Upper lobe of left lung (tissue), 6 donors: ENCODE measurements at places on chromosomes 2 and 18. TPM values are rescaled to one million over a fixed set of nuclear protein-coding genes. Genes with fewer than 3 reads are reported as not detected.

MATN3 gene
- total RNA-seq, result 11.6 TPM

PDE11A gene
- total RNA-seq, result 0.33 TPM

MAB21L4 gene
- 26.9 TPM for total RNA-seq

APOB gene
- total RNA-seq, result 1.1 TPM

GRCh38 chr2:111967018-111967417 lies 68.6 kb downstream of the MERTK start:
- no peak for DNase-seq

DNA sequence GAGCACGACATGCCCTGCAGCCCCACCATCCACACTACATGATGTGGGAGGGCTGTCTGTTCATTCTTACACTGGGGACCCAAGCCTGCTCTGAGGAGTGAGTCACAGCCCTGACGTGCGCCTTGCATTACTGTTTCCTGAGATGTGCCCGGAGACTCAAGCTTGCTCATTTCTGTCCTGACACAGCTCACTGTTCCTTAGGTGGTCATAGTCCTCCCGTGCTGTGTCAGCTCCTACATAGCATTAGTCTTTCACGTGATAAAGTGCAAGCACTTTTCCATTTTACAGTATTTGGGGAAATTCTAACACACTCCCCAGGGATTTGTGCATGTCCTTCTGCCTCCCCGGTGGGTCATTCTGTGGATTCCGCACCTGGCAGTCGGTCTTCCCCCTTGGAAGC lies 46.2 kb upstream of the TRIM43B start:
- no peak for DNase-seq

DNA sequence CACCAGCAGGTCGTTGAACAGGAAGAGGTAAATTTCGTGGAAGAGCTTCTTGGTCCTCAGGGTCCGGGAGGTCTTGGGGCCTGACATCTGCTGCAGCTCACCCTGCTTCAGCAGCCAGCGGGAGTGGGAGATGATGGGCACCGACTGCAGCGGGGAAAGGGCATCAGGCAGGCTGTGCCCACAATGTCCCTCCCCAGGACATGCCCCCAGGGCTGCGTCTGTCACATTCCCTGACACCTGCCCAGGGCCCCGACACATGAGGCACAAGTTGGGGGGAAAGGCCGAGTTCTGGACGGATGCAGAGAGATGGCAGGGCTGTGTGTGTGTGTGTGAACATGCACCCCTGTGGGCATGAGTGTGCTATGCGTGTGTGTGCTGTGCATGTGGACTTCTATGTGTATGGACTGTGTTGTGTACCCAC lies 13.9 kb downstream of the SNORC start:
- DNase-seq, result no peak

GRCh38 chr2:32611366-32611765 lies 16.5 kb upstream of the TTC27 start:
- DNase-seq, result peak; percentile 35

DNA sequence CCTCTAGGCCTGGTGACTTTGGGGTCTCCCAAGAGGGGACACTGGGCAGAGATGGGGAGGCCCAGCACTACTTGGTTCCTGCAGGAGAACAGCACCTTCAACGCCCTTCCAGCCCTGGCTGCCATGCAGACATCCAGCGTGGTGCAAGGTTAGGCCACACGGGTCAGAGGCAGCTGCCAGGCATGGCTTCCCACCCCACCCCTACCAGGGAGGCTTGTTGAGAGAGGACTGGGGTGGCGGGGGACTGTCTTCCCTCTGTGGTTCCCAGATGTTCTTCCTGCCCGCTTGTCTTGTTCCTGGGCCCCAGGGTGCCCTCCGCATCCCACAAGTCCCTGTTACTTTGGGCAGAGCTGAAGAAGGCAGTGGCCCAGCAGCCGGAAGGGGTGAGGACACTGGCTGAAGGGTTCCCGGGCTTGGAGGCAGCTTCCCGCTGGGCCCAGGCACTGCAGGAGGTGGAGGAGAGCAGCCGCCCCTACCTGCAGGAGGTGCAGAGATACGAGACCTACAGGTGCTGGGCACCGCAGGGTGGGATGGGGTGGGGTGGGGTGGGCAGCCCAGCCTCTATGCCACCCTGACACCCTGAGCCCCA lies 4.5 kb downstream of the PROM2 start:
- DNase-seq, result no peak

DNA sequence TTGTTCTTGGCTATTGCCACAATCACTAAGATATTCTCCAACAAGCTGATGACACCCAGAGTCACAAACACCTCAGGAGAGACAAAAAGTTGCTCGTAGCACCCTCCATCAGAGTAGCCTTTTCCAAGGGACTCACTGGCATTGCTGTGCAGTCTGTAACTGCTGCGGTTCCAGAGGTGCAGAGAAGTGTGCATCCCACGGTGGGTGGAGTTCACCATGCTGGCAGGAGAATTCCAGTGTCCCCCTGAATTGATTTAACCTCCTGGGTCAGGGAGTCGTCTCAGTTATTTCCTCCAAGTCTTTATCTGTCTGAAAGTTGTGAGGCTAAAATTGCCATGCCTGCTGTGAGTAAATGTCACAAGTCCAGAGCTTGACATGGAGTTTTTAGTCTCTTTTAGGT lies 443 bp downstream of the MC4R start:
- no peak for DNase-seq

DNA sequence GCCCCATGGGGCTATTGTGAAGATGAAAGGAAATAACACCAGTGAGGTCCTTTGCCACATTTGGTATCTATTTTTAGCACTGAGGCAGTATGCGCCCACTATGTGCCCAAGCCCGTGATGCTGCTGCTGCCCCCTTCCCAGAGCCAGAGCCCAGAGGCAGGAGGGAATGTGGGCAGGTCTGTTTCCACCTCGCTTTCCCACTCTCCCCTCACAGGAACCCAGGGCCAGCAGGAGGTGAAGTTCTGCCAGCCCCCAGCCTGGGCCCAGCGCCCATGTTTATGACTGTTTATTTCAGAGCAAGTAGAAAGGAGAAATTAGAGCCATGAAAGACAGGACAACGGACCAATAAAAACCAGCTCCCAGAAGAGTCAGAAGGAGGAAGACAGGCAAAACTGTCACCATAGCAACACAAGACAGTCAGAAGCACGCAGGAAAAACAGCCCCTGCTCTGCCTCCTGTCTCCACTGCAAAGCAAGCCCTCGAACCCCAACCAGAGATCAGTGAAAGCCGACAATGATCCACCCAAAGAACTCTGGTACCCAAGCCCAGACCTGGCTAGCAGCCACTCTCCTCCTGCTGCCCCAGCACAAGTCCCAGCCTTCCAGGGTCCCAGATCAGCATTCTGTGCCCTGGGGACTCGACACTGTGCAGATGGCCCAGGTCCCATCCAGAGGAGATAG lies 1.4 kb downstream of the CYRIA start:
- DNase-seq, result peak; percentile 66

- DNase-seq, result peak; percentile 91
Observed at GRCh38 chr18:13217971-13218367, 591 bp upstream of the LDLRAD4 start.

DNA sequence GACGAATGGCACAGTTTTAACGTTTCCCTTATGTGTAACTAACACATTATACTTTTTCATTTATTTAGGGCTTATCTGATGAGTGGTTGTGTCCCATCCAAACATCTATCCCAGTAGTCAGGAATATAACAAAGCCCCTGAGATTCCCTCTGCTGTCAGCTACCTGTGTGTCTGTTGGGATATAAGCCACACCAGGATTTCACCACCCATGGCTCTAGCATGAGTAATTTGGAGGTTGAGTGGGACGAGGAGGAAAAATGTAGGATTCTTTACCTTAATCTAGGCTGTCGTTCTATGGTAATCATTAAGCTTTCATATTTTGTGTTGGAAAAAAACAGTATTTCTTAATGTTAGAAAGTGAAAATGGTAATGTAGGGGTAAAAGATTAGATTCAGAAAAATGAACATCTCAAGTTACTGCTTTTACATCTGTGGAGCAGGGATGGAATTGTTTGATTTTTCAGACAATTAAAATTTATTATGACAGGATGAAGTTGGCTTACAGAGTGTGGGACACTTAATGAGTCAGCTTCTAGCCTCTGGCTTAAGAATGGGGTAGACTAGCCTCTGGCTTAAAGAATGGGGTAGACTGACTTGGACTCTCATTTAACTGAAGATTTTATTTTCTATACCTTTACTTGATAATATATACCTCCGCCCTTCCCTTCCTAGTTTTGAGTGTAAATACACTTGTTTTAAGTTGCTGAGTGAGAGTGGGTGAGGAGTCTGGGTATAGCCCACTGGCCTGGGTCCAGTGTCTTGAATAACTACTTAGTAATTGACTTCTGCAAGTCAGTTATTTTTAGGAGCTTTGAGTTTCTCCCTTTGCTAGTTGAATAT lies 88.5 kb upstream of the RANBP2 start:
- DNase-seq, result no peak

DNA sequence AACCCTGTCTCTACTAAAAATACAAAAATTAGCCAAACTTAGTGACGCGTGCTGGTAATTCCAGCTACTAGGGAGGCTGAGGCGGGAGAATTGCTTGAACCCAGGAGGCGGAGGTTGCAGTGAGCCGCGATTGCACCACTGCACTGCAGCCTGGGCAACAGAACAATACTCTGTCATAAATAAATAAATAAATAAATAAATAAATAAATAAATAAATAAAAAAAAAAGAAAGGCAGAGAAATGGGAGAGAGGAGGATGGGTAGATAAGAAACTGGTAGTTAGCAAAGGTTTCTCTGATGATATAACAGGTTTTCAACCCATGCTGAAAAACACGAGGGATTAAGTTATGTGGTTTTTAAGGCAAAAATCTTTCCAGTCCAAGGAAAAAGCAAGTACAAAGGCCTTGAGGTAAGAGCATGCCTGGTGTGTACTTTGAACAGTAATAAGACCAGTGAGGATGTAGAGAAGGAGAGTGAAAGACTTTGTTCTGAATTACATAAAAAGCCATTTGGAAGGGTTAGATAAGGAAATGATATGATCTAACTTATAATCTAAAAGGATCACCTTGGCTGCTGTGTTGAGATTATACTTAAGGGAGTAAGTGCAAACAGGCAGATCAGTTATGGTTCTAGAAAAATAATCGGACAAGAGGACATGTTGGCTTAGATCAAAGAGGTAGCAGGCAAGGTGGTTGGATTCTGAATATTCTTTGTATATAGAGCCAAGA lies 159.3 kb downstream of the PTH2R start:
- peak; percentile 2 for DNase-seq

DNA sequence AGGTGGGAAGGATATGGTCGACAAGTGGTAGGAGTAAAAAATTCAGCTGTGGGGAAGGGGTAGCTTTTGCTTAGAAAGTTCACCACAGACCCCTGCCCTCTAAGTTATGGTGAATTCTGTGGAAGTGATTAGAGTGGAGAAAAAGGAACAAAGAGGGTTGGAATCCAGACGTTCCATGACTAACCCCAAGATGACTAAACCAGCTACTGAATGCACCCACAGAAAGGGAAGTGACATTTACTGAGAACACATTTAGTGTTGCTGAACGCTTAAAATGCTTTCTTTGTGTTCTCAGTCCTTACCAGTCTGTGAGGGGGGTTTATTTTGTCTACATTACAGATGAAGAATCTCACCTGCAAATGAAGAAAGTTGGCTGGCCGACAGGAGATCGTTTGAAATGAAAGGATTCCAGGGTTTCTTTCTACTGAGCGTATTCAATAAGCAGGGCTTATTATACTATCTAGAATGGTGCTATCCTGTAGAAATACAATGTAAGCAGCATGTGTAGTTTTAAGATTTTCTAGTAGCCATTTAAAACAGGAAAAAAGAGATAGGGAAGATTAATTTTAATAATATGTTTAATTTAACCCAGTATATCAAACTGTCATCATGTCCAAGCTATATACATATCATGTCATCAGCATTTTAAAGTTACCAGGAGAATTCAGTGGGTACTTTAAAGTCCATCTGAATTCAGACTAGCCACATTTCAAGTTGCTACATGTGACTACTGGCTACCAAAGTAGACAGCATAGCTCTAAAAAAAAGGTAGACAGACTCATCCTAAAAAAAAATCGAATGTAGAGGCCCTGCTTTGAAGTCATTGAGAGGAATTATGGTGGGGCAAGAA lies 60.1 kb downstream of the LIMS1 start:
- no peak for DNase-seq

GRCh38 chr2:14866736-14867352 lies 234.3 kb downstream of the LRATD1 start:
- DNase-seq, result no peak

DNA sequence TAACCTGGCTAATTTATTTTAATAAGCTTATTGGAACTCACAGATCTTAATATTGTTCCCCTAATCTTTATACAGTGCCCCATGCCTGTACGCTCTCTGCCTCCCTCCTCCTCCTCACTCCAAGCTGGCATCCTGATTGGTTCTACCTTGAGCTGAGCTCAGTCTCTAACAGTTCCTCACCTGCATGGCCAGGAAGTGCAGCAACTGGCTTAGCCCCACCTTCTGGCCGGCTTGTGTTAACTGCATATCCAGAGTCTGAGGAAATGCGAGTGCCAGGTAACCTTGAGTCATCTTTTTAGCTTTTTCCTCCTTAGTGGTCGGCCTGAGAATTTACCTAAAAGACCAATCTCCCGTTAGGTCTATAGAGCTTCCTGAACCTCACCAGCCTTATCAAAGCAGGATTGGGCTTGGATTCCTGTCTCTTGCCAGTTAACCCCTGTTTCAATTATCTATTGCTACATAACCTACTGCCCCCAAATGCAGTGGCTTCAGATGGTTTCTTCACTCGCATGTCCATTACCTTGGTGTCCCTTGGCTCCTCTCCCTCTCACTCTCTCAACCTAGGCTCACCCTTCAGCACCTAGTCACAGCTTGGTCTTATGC lies 89.5 kb upstream of the STK39 start:
- no peak for DNase-seq

GRCh38 chr2:36554531-36554930 lies 43.4 kb downstream of the FEZ2 start:
- no peak for DNase-seq

- DNase-seq, result peak; percentile 51
Observed at GRCh38 chr2:119062652-119063051, 95.9 kb downstream of the C1QL2 start.

- DNase-seq, result no peak
Observed at GRCh38 chr2:234393354-234393753, 103.5 kb downstream of the ARL4C start.

DNA sequence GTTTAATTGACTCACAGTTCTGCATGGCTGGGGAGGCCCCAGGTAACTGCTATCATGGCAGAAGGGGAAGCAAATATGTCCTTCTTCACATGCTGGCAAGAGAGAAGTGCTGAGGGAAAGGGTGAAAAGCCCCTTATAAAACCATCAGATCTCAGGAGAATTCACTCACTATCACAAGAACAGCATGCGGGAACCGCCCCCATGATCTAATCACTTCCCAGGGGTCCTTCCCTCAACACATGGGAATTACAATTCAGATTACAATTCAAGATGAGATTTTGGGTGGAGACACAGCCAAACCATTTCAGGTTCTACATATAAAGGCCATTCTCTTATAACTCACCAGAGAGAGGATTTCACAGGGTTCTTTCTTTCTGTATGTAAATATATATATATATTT lies 62.9 kb downstream of the VRK2 start:
- no peak for DNase-seq
